ENCODE measurements at places on chromosomes 2 and 18. TPM values are rescaled to one million over a fixed set of nuclear protein-coding genes. Genes with fewer than 3 reads are reported as not detected.

DNA sequence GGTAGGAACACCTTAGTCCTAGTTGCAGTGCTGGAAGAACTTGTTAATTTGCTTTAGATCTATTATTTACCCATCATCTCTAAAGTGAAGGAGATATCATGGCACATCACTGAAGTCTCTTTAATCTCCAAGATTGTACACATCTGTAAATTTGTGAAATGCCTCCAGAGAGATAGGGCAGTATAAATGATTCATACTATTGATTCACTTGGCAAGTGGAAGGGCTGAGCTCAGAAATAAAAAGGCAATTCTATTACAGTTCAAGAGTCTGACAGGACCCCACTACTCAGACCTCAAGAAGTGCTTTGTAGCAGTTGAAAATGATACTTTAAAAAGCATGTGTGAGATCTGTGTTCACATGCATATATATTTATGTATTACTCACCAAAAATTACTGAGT, 489.3 kb downstream of the DCC start:
- no peaks in the 10 kb centered on the region for H3K36me3 ChIP-seq
- DNase-seq: no peak
- no peak overlapping the region for H3K4me3 ChIP-seq
- H3K27ac ChIP-seq: no peak overlapping the region

DNA sequence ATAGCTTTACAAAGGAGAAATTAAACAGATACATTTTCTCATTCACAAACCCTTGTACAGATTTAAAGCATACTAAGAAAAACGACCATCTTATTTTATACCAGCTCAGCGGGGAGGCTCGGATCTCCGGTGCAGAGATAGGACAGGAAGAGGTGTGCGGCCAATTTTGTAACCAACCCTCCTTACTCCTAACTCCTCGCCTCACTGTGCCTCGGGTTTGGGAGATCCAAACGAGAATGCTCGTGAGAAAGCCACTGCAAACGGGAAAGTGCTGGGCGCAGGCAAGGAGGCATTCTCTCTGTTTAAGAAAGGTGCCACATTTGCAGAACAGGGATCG, 1.2 kb downstream of the KDSR start:
- no peaks in the 10 kb centered on the region for H3K36me3 ChIP-seq
- no peak for DNase-seq
- no peaks in the 10 kb centered on the region for H3K27me3 ChIP-seq
- H3K27ac ChIP-seq: peak overlapping the region; percentile 99

DNA sequence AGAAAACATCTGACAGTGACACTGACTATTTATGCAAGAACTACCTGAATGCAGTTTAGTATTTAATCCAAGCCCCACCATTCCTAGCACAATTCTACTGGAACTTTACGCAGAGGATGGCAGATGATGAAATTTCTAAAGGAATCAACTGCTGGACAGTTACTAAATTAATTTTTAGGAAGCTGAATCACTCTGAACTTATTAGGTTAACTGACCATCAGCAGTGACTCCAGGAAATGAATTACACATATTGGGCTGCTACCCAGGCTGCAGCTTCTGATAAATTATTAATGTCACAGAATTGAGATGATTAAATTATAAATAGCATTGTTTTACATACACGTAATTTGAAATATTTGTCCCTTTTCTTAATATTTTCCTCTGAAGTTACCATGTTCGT, 250.8 kb downstream of the TMEM182 start:
- no peaks in the 10 kb centered on the region for H3K4me1 ChIP-seq
- no peak overlapping the region for H3K4me3 ChIP-seq
- no peaks in the 10 kb centered on the region for H3K27me3 ChIP-seq
- DNase-seq: no peak

GRCh38 chr2:218166791-218167190, at the start of gene CXCR1:
Gene CXCR1, minus strand, starts transcription at chr2:218166962. Its CDS starts 1,751 bp downstream, at chr2:218165211.
- DNase-seq: no peak
- H3K27me3 ChIP-seq: no peaks in the 10 kb centered on the region
- H3K4me1 ChIP-seq: no peaks in the 10 kb centered on the region

COBLL1 gene
- total RNA-seq: 43.6 TPM

STARD6 gene
- total RNA-seq: not detected

SGPP2 gene
- 1.3 TPM for total RNA-seq

BOLA3 gene
- 42.6 TPM for total RNA-seq

SCYGR4 gene
- total RNA-seq: not detected

EVX2 gene
- total RNA-seq: not detected

Data from breast epithelium (tissue), 4 donors.